Activated naive CD4-positive, alpha-beta T cell (primary cell): ENCODE measurements at places on chromosomes 1 and 21.

GRCh38 chr1:236156512-236157208, 14.3 kb downstream of the GPR137B start:
- no peak for DNase-seq

- no peak for DNase-seq
Measured at GRCh38 chr1:29700491-29700890, 464.2 kb downstream of the PTPRU start.

GRCh38 chr1:37017720-37018119, 16.6 kb downstream of the GRIK3 start:
- no peak for DNase-seq

DNA sequence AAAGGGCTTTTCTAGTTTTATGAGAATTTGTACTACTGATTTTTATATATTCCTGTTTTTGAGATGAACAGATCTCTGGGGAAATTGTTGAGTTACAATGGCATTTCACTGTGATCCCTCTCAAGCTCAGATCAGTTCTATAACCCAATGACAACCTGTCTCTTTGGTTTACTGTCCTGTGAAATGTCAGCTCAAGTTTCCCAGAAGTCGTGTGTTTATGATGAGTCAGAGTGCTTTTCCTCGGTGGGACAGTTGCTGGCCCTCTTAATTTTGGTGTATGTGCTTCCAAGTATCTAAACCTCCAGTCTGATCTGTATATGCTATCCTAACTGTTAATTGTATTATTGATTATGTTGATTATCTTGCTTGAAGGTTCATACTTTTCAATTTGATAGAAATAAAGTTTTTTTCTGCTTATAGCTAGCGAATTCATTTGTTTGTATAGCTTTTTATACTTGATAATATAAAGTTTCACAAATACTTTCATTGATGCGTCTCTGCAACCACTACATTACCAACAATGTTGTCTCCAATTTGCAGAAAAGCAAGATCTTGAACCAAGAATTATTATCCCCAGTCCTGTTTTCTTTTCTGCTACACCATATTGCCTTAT, 77.5 kb upstream of the DNAJC6 start:
- DNase-seq = no peak

- no peak for DNase-seq
Measured at GRCh38 chr1:45051005-45051772, 39.1 kb downstream of the UROD start.

DNA sequence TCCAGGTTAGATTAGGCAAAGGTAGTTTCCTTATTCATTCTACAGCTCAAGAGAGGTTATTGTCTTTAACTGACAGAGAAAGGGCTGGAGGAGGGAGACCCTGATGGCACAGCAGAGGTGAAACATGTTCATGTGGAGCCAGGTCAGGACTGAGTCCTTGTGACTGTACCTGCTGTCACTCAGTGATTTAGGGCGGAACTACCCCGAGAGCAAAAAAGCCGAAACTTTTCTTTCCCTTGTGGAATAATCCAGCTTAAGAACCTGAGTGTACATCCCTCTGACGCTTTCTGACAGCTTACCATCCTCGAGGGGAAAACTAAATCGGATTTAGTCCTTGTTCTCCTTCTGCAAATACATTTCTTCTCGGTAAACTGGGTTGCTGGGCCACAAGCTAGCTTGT, 273.2 kb downstream of the BACH1 start:
- no peak for DNase-seq

- DNase-seq = no peak
Measured at GRCh38 chr1:198168227-198168626, 11.4 kb downstream of the NEK7 start.
